ENCODE measurements at places on chromosomes 12 and 14.

- no peak for DNase-seq
Measured at GRCh38 chr12:75888874-75889613, 142.5 kb downstream of the PHLDA1 start.

DNA sequence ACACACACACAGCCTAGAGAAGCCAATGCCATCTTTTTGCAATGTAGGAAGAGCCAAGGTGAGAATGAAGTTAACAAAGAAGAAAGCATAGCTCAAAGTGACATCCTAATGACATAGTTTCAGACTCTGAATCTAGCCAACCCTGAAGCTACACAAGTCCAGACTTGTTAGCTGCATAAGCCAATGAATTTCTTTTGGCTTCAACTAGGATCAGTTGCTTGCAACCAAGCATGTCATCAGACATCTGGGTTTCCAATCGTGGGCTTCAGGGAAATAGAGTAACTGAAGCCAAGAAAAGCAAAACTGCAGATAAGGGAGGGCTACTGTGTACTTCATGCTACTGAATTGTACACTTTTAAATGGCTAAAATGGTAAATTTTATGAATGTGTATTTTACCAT lies 4.4 kb upstream of the GPHN start:
- DNase-seq: no peak

- no peak for DNase-seq
Measured at GRCh38 chr12:54564768-54565167, 15.4 kb downstream of the PDE1B start.

- no peak for DNase-seq
Measured at GRCh38 chr14:94864387-94865195, 94.7 kb upstream of the GSC start.

DNA sequence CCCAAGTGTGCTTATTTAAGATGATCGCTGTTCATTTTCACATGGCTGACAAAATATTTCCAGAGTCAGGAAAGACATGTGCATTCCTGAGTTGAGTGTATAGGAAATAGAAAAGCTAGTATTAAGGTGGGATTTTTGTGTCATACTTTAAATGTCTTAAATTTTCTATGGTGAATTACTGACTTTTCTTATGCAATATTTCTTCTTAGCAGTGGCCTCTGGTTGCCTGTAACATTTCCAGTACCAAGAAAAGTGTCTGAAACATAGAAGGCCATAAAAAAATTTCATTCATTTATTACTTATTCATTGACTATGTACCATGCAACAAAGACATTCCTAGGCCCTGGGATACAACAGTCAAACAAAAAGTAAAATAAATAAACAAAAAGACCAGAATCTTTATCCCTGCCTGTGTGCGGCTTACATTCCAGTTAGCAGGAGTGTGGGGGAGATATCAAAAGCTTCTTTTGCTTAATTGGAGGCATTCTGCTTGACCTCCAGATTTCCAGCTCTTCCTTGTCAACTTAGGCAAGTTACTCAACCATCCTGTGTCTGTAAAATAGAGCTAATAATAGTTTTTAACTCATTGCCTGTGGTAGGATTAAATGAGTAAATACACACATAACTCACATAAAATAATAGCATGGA lies 216.3 kb upstream of the FLRT2 start:
- no peak for DNase-seq

DNA sequence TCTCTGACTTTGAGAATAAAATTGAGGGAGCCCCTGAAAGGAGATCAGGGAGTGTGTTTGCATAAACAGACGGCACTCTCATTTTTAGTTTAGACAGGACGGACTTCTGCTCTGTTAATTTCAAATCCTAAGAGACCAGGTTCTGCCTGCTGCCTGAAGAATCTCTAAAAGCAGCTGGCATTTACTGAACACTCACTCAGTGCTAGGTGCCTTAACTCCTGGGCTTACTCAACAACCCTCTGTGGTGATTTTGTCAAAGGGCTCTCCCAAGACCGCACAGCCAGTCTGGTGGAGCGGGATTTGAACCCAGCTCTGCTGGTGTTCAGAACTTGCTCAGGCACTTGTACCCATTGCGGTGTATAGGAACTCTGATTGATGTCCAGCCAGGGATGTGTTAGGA lies 2.2 kb downstream of the ORAI1 start:
- DNase-seq: no peak

DNA sequence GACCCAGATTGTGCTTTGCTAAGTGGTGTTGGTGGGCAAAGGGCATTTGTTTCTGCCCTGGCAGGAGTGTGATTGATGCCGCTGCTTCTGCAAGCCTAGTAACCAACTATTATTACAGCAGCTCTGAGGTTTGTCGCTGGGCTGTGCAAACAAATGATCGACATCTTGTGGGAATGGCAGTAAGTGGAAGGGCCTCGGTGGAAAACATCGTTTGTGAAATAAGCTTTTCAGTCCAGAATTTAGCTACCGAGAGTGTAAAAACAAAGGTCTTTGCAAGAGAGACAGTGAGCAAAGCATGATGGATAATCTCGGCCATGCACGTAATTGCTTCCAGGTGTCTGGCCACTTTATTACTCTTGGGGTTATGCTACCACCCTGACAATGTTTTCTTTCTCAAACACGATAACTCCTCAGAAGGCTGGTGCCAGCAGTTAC lies 397.7 kb upstream of the PRICKLE1 start:
- no peak for DNase-seq

- DNase-seq: no peak
Measured at GRCh38 chr12:99057670-99058069, 412.6 kb downstream of the APAF1 start.

DNA sequence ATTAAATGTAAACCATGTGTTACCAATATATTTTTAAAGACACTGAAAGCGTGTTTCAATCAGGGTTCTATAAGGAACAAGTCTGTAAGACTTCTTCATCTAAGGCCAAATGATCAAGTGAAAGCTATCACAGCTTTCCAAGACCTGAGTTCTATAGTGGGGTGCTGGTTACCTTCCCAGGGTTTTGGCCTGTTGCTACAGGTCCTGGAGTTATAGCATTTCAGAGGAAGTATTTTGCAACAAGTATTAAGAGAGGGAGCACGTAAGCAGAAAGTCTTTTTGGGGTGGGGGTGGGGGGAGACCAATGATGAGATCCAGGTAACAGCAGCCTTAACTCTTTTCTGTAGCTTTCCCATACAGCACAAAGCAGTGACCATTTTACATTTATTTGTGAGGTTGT lies 43.8 kb downstream of the FOXN3 start:
- DNase-seq: no peak

DNA sequence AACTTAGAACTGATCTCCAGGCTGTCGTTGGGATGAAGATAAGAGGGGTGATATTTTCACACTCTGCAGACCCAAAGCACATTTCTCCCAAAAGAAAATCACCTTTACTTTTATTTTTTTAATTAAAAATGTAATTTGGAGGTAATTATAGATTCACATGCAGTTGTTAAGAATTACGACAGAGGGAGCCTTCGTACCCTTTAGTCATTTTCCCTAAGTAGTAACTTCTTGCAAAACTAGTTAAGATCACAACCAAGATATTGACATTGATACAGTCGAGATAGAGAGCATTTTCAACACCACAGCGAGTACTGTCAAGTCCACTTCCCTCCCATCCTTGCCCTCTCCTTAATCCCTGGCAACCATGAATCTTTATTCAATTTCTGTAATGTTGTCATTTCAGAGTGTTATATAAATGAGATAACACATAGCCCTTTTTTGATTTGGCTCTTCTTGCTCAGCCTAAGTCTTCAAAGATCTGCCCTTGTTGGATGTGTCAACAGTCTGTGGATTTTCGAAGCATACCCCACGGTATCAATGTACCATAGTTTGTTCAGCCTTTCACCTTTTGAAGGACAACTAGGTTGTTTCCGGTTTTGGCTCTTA lies 39.6 kb downstream of the DNAH10 start:
- DNase-seq: no peak

GRCh38 chr14:22908601-22909000 lies 10.3 kb downstream of the RBM23 start:
- DNase-seq: no peak

DNA sequence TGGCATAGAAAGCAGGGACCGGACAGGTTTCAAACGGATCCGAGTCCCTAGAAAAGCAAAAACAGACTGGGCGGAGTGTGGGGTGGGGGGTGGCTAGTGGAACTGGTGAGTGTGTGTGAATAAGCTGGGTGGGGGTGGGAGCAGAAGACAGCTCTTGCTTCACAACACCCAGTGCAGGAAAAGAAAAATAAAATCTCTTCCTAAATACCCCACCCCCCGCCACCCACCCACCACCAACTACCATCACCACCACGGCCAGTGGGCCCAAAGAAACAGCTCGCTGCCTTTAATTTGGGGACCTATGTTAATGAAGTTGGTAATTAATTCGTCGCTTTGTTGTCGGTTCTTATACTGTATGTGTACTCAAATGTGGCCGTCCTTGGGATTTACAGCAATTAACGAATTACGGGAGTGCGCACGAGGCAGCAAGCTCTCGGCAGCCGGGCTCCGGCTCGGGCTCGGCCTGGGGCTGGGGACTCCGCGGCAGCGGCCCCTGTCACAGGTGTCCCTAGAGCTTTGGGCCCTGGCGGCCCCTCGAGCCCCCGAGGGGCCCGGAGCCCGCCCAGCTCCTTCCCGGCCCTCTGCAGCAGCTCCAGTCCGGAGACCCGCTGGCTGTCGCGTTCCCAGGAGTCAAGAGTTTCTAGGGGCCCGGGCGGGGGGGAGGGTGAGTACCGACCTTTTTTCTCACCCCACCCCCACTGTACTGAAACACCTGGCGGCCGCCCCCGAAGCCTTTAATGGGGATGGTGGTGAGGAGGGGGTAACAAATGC lies 1.5 kb upstream of the OTX2 start:
- no peak for DNase-seq

GRCh38 chr12:102509123-102509626 lies 28.8 kb upstream of the IGF1 start:
- no peak for DNase-seq

DNA sequence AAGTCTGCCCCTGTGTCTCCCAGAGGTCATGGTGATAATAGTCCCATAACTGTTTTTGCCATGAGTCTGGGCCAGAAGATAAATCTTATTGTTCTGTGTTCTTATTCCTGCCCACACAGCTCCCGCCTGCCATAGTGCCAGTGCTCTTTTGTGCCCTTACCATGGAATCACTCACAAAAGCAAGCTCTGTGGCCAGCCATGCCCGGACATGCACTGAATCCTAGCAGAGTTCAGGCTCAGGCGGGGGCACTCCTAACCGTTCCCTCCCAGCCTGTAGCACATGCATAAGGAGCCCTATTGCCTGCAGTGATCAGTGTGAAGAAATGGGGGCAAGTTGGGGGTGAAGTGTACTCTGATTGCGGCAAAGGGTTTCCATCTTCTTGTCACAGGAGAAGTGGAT lies 33.3 kb downstream of the DHRS2 start:
- DNase-seq: no peak

GRCh38 chr14:89219051-89219450 lies 198.0 kb downstream of the FOXN3 start:
- no peak for DNase-seq

GRCh38 chr12:68319988-68320623 lies 12.1 kb downstream of the MDM1 start:
- DNase-seq: no peak

Measured in stimulated activated CD4-positive, alpha-beta T cell treated with anti-CD3 and anti-CD28 coated beads, Interleukin-4, amount 100 ng/mL, for 1 hour (primary cell).